PC-3 (cell line): ENCODE measurements at places on chromosomes 2 and 18. TPM values are rescaled to one million over a fixed set of nuclear protein-coding genes. Genes with fewer than 3 reads are reported as not detected.

- no peak for DNase-seq
- no peaks in the 10 kb centered on the region for H3K4me1 ChIP-seq
- H3K27me3 ChIP-seq, result no peaks in the 10 kb centered on the region
- no peak overlapping the region for H3K27ac ChIP-seq
- H3K4me3 ChIP-seq, result no peak overlapping the region
Measured at GRCh38 chr2:4190548-4190947, 487.2 kb downstream of the DCDC2C start.

- H3K4me1 ChIP-seq, result no peaks in the 10 kb centered on the region
- no peak overlapping the region for H3K27ac ChIP-seq
- H3K36me3 ChIP-seq, result no peaks in the 10 kb centered on the region
- no peak for DNase-seq
- H3K27me3 ChIP-seq, result no peaks in the 10 kb centered on the region
Measured at GRCh38 chr18:33010149-33010548, 237.3 kb upstream of the KLHL14 start.

BBS5 gene
- total RNA-seq, result 3.3 and 3.8 TPM in 2 replicates

- H3K36me3 ChIP-seq, result no peaks in the 10 kb centered on the region
- H3K4me3 ChIP-seq, result no peak overlapping the region
Measured at GRCh38 chr18:54950221-54950620, 9.0 kb downstream of the CCDC68 start.

GREB1 gene
- 0.29 and 0.62 TPM in 2 replicates for total RNA-seq
